ENCODE measurements at places on chromosomes 6 and 20.

GRCh38 chr6:154555073-154555677, 44.7 kb upstream of the CNKSR3 start:
- DNase-seq, result no peak

DNA sequence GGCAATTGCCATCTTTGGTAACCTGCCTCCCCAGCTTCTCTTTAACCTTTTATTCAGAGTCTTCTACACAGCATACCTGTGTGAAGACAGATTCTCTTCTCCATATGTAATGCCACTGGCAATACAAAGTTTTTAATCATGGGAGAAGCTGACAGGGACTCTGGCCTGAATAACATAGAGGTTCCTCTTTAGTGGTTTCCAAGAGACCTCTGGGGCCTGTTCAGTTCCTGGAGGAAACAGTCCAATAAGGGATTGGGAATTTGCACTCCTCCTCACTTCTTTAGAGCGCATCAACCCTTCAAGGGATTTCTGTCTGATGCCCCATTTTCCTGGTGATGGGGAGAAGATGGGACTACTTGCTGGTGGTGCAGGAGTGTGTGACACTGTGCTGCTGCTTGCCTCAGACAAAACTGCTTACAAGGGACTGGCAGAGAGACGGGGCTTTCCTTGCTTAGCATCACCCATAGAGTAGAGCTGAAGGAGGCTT, 1.4 kb downstream of the RIMS1 start:
- DNase-seq, result no peak

- DNase-seq, result no peak
Observed at GRCh38 chr6:11324453-11325015, 92.1 kb upstream of the NEDD9 start.

GRCh38 chr6:81214414-81215091, 537.9 kb downstream of the TENT5A start:
- no peak for DNase-seq

DNA sequence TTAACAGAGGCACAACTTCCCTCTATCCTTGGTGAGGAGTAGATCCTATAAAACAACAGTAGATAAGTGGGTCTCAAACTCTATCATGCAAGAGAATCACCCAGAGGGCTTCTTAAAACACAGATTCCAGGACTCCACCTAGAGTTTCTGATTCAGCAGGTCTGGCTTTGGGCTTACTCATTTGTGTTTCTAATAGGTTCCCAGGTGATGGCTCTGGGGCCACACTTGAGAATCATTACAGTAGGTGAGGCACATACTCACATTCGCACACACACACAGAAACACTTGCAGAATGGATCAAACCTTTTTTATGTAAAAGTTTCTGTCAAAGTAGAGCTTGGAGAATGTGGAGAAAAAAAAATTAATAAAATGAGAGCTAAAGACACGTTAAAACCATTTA, 52.4 kb downstream of the TMEM242 start:
- no peak for DNase-seq

DNA sequence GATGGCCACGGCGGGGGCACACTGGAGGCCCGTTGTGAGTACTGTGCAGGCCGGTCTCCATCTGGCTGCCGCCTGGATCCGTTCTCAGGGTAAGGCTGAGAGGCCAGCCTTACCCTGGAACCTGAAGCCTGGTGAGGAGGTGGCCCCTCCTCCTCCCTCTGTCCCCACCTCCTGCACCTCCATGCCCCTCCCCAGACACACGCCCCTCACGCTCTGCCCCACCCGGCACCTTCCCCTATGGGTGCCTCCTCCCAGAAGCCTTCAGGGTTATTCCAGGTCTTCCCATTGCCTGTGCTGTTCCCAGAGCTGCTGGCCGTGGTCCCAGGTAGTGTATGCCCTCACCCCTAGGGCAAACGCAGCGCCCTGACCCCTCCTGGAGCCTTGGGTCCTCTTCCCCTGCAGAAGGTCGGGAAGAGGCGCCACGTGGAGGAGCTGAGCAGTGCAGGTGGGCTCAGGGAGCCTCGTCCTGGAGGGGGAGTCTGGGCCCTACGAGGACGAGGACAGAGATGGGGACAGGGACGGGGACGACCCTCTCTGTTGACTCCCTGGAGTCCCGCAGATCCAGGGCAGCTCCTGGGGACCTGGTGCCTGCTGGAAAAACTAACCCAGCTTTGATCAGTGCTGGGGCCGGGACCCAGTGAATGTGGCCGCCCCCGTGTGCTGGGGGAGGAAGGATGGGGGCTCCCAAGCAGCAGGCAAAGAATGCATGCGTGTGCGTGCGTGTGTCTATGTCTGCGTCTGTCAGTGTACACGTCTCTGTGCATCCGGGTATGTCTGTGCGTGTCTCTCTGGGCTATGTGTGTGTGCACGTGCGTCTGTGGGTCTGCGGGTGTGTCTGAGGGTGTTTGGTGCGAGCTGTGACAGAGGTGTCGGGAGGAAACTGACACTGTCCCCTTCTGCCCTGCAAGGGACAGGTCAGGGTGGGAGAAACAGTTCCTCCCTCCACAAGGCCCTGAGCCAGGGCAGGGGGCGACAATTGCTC, 8.2 kb upstream of the HRH3 start:
- no peak for DNase-seq
